ENCODE measurements at places on chromosomes 2 and 18.

DNA sequence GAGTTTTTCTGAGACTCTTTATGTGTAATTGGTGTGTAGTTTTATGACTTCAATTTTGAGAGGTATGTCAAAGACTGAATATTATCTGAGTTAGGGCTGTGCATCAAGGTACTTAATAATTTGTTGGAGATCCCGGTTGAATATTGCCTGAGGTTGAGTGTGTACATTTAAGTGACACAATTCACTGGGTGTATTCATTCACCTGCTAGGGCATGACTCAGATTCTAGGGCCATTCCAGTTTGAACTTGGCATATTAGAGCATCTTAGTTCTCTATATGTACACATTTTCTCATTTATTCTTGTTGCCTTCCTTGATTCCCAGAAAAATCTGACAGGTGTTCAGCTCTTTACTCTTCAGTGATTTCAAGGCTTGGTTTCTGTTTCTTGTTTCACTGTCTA lies 12.5 kb downstream of the MAP4K4 start:
- no peak for DNase-seq

DNA sequence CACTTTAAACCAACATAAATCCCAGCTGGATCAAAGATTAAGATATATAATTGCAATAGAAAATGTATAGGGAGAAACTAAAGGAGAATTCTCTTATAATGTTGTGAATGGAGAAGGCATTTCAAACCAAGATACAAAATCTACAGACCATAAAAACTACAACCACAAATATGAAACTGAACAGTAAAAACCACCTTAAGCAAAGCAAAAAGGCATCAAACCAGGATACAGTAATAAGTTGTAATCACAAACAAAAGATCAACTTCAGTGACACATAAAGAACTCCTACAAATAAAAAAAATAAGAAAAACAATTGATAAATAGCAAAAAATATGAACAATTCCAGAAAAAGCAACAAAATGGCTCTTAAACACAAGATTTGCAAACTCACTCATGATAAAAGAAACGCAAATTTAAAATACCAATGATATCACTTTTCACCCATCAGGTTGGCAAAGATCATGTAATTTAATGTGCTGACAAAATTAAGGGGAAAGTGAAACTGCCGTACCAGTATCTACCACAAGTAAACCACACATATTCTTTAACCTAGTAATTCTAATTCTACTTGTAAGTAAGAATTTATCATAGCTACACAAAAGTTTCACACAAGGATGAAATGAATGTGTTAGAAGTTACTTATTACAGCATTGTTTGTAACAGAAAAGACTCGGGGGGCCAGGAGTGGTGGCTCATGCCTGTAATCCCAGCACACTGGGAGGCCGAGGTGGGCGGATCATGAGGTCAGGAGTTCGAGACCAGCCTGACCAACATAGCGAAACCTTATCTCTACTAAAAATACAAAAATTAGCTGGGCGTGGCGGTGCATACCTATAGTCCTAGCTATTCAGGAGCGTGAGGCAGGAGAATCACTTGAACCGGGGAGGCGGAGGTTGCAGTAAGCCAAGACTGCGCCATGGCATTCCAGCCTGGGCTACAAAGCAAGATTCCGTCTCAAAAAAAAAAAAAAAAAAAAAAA lies 101.9 kb downstream of the USP34 start:
- DNase-seq, result peak; percentile 19

DNA sequence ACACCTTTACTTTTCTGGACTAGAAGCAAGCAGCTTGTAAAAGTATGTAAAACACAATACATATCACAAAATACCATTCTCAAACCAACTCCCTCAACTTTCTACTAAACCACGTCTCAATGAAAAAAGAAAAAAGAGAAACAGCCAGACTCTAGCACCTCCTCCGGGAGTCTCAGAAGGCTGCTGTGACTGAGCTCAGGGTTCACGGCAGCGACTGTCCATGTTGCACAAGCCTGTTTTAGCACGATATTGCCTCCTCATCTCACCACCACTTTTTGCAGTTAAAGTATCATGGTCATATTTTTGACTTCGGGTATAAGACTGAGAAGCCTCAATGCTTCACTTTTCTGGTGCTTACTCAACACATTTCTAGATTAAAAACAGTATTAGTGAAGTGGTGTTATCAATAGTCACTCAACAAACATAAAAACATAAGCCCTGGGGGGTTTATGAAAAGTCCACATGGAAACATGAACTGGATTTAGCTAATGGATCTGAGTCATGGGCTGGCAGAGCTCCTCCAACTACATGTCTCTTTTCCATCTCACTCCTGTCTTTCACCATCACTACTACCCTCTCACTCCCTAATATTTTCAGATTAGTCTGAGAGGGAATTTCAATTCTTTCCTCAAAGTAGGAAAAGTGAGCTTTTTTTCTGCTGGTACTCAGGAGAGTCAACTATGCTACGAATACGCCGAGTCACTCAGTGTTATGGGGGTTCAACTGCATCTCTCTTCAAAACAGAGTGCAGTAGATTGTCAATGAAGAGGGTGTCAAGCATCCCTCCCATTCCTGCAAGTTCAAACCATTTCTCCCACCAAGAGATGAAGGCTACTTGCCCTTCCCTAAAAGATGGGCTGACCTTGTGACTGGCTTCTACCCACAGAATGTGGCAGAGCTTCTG lies 113.7 kb downstream of the OSR1 start:
- DNase-seq, result no peak

DNA sequence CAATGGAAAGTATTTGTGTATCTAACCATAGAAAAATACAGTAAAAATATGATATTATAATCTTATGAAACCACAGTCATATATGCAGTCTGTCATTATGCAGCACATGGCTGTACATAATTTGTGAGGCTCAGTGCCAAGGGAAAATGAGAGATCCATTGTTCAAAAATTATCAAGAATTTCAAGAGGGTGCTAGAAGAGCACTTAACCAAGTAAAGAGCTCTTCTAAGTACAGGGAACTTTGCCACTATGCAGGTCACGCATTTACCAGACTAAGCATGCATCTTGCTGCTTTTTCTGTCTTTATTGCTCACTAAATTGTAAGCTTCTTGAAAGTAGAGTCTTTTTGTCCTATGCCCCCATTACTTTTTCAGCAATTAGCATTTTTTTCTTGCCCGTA lies 438.0 kb downstream of the LRP1B start:
- DNase-seq, result no peak

DNA sequence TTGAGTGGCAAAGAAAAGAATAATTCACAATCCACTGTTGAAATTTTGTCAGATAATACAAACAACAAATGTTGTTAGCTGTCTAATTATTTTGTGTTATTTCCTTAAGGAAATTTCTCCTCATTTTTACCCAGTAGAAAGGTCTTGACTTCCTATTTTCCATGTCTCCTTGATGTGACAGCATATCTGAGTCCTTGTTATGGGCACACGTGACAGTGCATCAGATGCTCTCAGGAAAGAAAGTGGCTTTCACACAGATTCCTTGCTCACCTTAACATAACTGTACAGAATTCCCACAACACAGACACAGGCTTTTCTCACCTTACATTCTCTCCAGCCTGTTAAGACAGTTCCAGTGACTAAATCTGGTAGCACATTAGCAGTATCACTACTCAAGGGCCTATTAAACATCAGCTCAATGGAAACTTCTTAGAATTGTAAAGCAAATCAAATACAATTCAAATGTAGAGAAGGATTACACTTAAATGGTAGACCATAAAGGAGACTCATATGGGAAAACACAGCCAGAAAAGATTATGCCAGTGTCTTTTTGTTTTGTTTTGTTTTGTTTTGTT lies 30.2 kb upstream of the GPR55 start:
- DNase-seq, result no peak

DNA sequence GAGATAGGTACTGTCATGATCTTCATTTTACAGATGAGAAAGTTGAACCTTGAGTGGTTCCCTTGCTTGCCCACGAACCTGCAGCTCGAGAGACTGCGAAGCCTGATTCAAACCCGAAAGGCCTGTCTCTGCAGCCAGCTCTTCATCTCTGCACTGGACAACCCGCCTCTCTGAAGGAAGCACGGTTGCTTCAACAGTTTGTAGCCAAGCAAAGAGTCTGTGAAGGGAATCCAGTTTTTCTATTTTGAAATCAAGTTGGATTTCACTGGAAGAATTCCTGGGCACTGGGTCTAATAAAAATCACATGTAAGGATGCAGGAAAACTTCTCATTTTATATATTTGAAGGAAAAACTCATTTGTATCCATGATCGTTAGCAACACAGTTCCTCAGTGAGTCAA lies 21.3 kb upstream of the ICOS start:
- no peak for DNase-seq

DNA sequence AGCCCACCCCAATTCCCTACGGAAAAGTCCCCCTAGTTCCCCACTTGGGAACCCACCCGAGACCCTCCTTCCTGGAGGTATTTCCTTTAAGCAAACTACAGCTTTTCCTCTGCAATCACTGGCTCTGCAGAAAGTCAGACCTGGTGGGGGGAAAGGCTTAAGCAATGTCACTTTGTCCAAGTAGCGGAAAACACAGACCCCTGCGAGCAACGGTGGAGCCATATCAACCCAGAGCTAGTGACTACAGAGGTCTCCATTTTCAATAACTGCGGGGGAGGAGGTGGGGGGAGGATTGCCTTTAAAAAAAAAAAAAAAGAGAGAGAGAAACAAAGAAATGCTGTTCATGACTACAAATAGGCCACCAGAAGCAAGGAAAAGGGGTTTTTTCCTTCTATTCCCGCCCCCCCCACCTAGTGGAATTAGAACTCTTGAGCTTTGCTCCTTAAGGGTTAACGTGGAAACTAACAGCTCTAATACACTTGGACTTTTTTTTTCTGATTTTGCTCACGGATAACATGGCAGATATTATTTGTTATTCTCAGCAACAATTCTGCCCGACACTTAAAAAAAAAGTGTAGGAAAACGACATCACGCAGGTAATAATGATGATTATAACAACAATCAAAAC lies 1.1 kb upstream of the FRZB start:
- no peak for DNase-seq

DNA sequence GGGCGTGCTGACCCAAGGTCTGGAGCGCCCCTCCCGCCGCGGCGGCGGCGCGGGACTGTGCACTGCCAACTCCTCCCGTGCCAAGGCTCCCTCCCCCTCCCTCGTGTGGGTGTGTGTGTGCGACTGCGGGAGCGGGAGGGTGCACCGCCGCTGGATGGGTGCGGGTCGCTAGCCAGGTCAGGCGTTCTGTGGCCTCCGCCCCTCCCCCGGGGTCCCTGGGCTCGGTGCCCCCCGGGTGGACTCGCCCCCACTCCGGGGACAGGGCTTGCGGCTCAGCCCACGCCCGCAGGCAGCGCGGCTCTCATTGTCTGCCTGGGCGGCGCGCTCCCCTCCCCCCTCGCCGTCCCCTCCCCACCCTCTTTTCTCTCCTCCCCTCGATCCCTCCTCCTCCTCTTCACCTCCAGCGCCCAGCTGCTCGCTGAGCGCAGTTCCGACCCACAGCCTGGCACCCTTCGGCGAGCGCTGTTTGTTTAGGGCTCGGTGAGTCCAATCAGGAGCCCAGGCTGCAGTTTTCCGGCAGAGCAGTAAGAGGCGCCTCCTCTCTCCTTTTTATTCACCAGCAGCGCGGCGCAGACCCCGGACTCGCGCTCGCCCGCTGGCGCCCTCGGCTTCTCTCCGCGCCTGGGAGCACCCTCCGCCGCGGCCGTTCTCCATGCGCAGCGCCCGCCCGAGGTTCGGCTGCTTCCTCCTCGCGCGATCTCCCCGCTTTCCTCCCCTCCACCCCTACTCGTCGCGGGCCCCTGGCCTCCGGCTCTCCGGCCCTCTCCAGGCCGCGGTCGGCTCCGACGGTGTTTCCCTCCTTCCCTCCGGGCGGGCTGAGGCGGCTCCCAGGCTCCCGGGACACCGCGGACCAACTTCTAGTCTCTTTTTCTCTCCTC lies at the start of gene GATA6:
GATA6 (plus strand) TSS at position 579 of the 878 bp plus-strand sequence. CDS start 1,556 bp downstream, outside the sequence.
- DNase-seq, result peak; percentile 44

DNA sequence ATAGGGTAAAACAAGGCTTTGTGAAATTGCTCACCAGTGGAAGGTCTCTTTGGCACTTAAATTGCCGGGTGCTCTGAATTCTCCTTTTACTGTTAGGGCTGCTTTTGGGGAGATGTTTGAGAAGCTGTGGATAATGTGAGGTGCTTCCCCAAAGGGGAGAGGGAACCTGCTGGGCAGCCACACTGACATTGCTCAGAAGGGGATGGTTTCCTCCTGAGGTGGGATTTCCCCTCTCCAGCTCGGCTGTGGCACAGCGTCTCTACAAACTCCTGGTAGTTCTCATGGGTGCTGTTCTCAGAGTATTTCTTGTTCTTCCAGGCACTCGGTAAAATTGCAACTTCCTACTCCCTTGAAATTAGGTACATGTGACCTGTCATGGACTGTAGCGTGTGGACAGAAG lies 124.2 kb downstream of the LPIN1 start:
- DNase-seq, result no peak

DNA sequence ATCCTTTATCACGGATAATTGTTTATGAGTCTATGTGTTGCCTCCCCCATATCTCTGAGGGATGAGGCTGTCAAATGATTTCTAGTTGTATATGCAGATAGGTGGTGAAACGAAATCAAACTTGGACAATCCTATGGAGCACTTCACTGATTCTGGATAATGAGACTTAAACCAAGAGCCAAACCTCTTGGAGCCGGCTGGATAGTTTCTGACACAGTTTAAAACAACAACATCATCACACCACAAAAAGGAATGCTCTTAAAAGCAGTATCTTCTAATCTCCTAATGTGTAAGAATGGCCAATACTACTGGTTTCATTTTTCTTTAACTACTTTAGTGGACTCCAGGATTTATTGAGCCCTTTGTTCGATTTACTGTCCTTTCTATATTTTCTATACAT lies 36.5 kb downstream of the SPHKAP start:
- DNase-seq, result no peak

- DNase-seq, result no peak
These were observed 36.3 kb downstream of the CYP27C1 start for GRCh38 chr2:127183771-127184170.

DNA sequence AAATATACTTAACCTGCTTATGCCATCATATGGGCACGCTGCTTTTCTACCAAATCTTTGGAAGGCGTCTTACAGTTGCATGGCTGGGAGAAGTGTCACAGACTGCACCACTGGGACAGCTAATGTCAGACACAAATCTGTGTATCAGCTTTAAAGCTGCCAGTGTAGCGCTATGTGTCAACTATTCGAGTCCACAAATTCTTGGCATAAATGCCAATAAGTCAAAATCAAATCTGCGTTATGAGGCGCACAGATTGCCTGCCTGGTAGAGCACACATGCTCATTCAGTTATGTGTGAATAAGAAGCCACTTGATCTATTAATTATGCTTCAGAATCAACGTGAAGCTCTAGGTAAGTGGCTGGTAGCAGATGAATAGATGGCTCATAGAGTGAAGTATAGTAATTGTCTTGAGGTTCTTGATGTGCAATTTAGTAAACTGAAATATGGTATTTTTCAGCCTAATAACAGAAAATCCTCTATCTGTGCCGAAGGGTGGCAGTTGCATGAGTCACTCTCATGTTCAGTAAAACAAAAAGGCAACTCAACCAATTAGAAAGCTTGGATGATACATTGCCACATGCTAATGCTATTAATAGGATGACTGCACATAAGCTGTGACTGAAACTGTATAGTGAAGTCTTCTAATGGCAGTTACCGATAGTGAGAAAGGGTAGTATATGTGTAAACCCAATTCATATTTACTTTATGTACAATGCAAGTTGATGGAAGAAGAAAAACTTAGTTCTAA lies 52.0 kb downstream of the DCC start:
- no peak for DNase-seq
